ENCODE measurements at places on chromosomes 1 and 21.

DNA sequence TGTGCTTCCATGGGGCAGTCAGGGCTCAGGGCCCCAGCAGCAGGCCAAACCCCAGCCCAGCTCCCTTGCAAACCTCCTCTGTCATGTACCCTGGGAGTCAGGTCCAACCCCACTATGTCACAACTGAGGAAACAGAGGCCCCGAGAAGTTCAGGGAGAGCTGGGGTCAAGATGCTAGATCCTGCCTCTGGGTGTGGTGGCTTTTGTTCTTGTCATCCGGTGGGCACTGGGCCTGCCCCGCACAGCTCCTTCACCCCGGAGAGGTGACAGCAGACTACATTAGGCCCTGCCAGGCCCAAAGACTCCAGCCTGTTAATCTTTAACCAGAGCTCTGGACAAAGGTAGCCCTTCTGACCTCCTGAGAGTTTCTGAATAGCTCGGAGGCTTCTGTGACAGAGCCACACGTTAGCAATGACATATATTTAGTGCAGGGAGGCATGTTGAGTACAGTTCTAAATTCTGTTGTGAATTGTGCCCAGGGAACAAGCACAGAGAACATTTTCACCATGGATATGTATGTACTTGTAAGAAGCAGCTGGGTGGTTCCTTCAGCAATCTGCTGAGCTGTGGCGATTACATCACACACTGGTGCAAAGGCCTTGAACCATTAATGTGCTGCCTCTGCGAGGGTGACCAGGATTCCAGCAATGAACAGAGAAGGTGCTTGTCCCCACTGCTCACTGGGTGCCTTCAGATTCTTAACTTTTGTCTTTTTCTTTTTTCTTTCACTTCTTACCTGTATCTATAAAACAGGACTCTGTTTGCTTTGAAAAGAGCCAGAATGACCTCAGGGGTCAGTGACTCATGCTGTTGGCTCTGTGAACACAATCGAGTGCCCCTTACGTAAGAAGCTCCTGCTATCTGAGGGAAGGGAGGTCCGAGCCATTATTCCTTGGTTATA, 102.8 kb downstream of the RHOU start:
- no peak for DNase-seq

DNA sequence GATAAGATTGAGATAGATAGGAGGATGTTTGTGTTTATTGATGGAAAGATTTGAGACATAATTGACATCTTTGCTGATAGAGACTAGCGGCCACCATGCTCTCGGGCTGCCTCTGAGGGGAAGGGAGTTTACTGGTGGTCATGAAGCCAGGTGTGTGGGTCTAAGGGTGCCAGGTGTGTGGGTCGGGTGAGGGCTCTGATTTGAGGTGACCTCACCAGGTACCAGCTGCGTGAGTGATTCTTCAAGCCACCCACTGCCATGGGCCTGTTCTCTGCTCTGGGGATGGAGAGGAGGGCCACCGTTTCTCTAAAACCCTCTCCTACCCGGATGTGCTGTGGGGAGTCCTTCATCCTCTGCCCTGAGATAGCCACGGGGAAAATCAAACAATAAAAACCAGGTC, 3.2 kb downstream of the UBASH3A start:
- no peak for DNase-seq

- no peak for DNase-seq
Observed at GRCh38 chr21:46617267-46618051, 12.6 kb upstream of the S100B start.

GRCh38 chr1:68232289-68233148, at the start of gene WLS:
Gene WLS, minus strand, starts transcription at chr1:68232523. Its CDS starts 224 bp downstream, at chr1:68232299.
- DNase-seq, result peak; percentile 9

DNA sequence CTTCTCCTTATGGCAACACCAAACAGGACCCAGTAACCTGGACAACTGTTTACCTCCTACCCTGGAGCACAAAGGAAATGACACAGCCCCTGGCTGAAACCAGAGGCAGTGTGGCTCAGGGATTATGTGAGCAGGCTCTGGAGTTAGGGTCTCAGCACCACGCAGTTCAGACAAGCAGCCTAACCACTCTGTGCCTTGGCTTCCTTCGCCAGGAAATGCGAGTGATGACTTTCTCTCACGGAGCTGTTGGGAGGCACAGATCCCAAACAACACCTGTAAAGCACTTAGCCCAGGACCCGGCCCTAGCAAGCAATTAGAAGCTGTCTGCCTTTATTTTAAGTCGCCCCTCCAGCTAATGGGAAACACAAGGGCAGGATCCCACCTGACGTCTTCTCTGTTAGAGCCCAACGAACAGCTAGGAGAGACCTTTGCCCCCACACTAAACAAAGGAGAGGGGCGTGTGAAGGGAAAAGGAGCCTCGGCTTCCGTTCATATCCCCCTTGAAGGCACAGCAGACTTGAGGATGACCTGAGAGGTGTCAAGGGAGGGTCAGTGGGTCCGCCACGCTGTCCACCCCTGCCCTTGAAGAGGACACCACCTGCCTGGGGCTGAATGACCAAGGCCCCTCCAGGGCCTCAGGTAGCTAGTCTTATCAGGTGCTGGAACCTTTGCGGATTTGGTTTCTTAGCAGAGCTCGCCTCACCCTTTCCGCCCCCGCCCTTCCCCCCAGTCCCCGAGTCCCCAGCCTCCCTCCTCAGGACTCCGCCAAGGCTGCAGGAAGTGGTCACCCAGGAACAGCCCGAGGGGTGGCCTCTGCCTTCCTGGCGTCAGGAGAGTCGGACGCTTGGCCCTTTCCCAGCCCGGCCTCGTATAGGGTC, 860 bp downstream of the TMEM63A start:
- DNase-seq, result no peak

GRCh38 chr1:178133239-178133989, 39.5 kb downstream of the RASAL2 start:
- no peak for DNase-seq

- DNase-seq, result peak; percentile 62
Observed at GRCh38 chr1:226001963-226002666, 3.0 kb upstream of the SDE2 start.

DNA sequence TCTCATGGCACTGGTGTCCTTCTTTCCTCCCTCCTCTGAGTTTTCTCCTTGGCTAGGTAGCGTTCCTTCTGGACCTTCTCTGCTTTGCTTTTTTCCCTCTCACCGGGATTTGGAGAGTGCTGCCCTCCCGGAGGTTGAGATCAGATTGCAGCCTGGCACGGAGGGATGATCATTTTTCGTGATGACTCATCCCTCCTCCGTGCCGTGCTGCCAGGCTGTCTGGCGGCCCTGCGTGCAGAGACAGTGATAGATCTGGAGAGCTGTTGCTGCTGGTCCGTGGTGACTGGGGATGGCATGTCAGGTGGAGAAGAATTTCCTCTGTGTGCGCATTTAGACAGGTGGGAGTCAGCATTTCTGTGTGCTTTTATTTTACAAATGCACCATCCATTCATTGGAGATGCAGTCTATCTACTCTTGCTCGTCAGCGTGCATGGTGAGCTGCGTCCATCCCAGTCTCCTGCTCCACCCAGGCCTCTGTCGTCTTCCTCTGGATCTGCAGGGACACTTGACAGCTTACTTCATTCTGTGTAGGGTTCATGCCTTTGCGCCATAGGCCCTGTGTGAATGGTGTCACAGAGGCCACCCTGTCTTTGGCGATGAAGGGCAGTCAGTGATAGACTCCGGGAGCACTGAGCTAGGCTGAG, 104.4 kb downstream of the PCBP3 start:
- peak; percentile 53 for DNase-seq

- DNase-seq, result no peak
Observed at GRCh38 chr1:182823220-182823619, 15.9 kb upstream of the DHX9 start.

DNA sequence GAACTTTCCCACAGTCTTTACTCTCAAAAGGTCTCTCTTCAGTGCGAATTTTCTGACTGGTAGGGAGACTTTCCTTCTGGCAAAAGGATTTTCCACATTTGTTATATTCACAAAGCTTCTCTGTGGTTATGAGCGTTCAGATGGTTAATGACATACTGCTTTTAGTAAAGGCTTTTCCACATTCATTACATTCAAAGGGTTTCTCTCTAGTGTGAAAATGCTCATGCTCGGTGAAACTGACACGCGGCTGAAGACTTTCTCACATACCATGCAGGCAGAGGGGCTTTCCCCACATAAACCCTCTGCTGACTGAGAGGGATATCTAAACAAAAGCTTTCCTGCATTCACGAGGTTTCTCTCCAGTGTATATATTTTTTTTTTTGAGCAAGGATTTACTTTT, 9.9 kb upstream of the KLF18 start:
- DNase-seq, result no peak

- DNase-seq, result no peak
Observed at GRCh38 chr1:187933562-187934419, 1105.0 kb downstream of the PLA2G4A start.
